Upper lobe of left lung (tissue), 6 donors: ENCODE measurements at places on chromosomes 1 and 21. TPM values are rescaled to one million over a fixed set of nuclear protein-coding genes. Genes with fewer than 3 reads are reported as not detected.

DNA sequence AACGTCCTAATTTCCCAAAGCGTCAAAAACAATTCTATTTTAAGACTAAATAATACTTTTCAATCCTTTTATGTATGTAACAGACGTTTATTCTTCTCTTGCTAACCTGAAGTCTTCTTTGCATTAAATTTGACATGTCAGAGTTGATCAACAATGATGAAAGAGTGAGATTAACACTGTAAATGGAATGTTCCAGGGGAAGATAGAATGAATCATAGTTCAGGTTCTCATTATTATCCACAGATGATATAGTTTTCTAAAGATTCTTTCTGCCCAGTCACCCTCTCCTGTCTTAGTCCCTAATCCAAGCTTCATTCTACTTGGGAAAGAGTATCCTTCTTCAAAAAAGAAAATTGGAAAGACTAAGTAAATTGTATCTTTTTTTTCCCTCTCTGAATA, 38.9 kb downstream of the SDCCAG8 start:
- no peak for DNase-seq
- no peak overlapping the region for H3K4me3 ChIP-seq
- H3K27me3 ChIP-seq = no peaks in the 10 kb centered on the region
- H3K27ac ChIP-seq = no peak overlapping the region

GRCh38 chr1:11873395-11874257, 14.9 kb upstream of the NPPB start:
- no peak for DNase-seq
- H3K4me1 ChIP-seq = no peaks in the 10 kb centered on the region
- H3K36me3 ChIP-seq = no peaks in the 10 kb centered on the region
- no peaks in the 10 kb centered on the region for H3K27me3 ChIP-seq
- no peak overlapping the region for H3K4me3 ChIP-seq

DNA sequence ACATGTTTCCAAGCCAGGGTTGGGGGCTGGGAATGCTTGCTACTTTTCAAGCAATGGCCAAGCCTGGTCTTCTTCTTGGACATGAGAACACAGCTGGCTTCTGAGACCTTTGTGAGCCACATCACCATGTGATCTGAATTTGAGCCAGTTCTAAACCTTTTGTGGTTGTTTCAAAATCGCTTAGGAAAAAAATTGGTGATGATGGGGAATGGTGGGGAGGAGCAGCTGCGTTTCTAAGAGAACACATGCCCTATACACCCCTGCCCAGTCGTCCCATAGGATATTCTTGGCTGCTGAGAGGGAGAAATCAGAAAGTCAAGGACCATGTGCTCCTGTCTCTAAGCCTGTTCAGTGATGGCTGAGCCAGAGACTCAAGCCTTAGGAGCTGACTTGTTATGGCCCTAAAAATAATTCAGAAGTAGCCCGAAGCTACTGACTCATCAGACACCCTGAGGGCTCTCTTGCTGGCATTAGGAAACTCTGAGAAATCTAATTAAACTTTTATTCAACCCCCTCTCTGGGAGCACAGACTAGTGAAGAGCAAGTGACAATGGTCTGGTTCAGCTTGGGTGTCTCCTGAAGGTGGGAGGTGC, 30.5 kb downstream of the CCDC185 start:
- H3K27me3 ChIP-seq = no peaks in the 10 kb centered on the region
- H3K27ac ChIP-seq = no peak overlapping the region
- H3K4me3 ChIP-seq = no peak overlapping the region

The NUAK2 gene
- total RNA-seq = 14.7 TPM

- no peak overlapping the region for H3K4me3 ChIP-seq
- no peaks in the 10 kb centered on the region for H3K36me3 ChIP-seq
- H3K27me3 ChIP-seq = no peaks in the 10 kb centered on the region
- H3K4me1 ChIP-seq = peaks cover 26% of the 10 kb centered on the region
Measured at GRCh38 chr1:24707687-24708086, 37.6 kb upstream of the CLIC4 start.

DNA sequence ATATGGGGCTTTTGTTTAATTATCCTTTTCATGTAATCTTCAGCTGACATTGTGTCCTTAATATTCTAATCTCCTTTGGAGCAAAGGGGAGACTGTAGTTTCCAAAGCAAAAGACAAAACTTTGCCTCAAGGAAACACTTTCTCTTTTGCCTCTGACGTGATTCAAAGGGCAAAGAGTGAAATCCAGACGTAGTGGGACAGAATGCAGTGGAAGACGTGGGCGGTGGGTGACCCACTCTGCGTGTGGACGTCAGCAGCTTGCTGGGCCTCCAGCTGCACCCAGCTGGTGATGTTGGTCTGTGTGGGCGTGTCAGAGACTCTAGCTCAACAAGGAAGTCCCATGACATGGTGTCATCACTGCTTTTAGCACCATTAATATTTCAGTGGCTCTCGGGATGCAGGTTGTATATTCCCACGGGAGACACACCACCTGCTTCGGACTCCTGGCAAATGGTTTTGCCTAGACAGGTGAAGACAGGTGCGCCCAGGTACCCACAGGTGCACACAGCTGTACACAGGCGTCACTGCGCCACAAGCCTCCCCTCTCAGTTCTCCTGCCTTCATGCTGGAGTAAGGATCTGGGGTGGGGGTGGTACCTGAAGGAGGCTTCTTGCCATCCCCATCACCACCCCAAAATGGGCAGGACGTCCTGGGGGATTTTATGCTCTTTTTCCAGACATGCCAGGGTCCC, 292.1 kb upstream of the VAMP3 start:
- H3K27ac ChIP-seq = peak overlapping the region; percentile 35
- no peak overlapping the region for H3K4me3 ChIP-seq
- H3K27me3 ChIP-seq = no peaks in the 10 kb centered on the region
- peaks cover 15% of the 10 kb centered on the region for H3K4me1 ChIP-seq

DNA sequence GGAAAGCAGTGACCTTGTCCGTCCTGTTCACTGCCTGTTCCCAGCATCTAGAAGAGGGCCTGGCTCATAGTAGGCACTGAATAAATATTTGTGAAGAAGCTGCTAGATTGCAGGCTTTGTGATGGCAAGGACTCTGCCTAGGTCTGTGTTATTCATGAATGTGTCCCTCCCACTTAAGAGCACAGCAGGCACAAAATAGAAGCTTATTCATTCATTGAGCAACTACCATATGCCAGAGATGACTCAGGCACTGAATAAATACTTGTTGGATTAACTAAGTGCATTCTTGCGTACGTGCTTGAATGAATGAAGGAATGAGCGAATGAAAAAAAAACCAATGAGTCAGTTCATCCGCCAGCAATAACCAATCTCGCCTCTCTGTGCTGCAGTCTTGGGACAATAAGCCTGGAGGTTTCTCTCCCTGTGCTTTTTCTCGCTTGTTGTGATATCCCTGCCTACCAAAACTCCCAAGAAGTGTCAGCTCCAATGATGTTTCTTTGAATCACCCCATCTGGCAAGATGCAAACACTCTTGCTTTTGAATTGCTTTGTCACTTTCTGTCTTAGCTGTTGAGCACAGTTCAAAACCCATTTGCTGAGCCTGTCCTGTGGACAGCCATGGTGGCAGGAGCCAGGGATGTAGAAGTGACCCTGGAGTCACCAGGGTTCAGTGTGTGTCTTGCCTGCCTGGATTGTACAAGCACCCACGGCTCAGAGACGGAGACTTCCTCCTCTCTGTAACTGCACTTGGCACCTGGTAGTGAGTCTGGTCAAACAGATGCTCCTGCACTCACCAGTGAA, 143.9 kb downstream of the KAZN start:
- no peak overlapping the region for H3K27ac ChIP-seq
- H3K4me1 ChIP-seq = no peaks in the 10 kb centered on the region
- no peak overlapping the region for H3K4me3 ChIP-seq
- no peaks in the 10 kb centered on the region for H3K36me3 ChIP-seq

- H3K36me3 ChIP-seq = no peaks in the 10 kb centered on the region
- H3K27me3 ChIP-seq = no peaks in the 10 kb centered on the region
- no peak for DNase-seq
- no peak overlapping the region for H3K4me3 ChIP-seq
- no peaks in the 10 kb centered on the region for H3K4me1 ChIP-seq
Measured at GRCh38 chr1:79193211-79194079, 186.9 kb upstream of the ADGRL4 start.
